Cardiac fibroblast (primary cell): ENCODE measurements at places on chromosomes 7 and 10.

DNA sequence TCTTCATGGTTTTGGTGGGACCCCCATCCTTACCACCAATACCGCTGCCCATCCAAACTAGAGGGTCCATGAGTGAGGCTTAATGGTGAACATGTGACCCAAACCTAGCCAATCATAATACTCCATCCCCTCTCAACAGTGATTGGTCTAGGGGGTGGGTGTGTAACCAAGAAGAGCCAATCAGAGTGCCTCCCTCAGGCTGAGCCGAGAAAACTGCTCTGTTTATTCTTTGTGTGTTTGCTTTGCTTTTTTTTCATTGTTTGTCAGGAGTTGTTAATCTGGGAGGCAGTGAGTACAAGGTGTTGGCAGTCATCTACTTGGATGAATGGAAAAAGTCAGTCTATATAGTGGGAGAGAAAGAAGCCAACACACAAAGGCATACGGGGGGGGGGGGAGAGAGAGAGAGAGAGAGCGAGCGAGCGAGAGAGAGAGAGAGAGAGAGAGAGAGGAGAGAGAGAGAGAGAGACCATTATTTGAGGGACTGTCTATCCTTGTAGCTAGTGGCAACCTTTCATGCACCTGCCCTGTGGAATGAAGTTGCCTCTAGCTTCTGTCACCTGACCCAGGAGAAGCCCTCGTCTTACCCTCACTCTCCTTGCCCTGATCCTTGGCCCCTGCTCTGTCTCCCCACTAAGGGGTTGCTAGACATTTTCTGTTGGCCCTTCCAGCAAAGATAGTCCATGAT is 441.7 kb downstream of the TYW1 start:
- no peak for DNase-seq

GRCh38 chr7:154767142-154767541 is 235.8 kb downstream of the PAXIP1 start:
- DNase-seq, result no peak

GRCh38 chr7:134870156-134870555 is 90.7 kb downstream of the CALD1 start:
- DNase-seq, result no peak

DNA sequence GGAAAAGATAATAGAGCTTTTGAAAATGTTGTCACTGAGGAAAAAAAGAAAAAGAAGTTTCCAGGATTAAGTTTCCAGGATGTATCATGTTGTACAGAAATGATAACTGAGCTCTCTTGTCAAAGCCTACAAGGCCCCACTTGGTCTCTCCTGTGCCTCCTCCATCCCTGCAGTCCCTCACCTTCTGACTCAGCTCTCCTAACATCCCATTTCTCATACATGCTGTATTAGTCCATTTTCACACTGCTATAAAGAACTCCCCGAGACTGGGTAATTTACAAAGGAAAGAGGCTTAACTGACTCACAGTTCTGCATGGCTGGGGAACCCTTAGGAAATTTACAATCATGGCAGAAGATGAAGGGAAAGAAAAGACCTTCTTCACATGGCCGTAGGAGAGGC is 3.8 kb upstream of the DGKI start:
- no peak for DNase-seq

- no peak for DNase-seq
These were observed 7.7 kb downstream of the CPVL start for GRCh38 chr7:29138588-29138987.

DNA sequence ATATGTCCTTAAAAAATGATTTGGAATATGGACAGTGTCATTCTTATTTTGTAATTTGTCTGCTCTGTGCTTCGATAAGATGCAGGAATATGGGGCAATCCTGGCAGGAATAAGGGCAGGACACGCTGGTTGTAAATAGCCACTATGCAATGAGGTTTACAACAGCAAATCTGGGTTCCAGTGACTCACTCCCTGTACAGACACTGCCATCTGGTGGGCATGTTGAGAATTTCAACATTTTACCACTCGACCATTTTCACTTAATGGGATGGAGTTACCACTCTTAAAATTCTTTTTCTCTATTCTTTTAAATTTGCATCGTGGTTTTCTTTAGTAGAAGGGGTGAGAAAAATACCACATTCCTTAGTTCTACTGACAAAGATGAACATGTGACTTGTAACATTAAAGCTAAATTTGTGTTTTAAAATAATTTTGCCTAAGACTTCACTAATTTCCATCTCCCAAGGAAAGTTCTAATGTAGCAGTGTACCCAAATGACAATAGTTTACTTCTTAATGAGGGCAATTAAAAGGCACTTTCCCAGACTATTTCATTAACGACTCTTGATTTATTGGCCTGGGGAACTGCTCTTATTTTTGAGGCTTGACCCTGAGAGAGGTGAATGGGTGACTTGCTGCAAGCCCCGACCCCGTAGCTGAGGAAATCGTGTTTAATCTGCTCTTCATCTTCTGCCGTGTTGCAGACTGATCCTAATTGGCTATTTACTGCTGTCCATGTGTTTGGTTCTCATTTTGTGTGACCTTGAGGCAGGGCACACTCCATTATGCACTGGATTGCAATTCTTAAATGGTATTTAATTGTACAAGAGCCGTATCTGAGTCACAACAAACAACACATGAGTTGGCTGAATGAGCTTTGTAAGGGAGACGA is 173.6 kb upstream of the IMMP2L start:
- DNase-seq, result peak; percentile 86

- no peak for DNase-seq
These were observed 38.0 kb upstream of the PCBD1 start for GRCh38 chr10:70926226-70927000.

- no peak for DNase-seq
These were observed 308.9 kb downstream of the GRID1 start for GRCh38 chr10:86057708-86058107.

GRCh38 chr7:143896667-143897066 is 5.3 kb downstream of the TCAF1 start:
- DNase-seq, result no peak

DNA sequence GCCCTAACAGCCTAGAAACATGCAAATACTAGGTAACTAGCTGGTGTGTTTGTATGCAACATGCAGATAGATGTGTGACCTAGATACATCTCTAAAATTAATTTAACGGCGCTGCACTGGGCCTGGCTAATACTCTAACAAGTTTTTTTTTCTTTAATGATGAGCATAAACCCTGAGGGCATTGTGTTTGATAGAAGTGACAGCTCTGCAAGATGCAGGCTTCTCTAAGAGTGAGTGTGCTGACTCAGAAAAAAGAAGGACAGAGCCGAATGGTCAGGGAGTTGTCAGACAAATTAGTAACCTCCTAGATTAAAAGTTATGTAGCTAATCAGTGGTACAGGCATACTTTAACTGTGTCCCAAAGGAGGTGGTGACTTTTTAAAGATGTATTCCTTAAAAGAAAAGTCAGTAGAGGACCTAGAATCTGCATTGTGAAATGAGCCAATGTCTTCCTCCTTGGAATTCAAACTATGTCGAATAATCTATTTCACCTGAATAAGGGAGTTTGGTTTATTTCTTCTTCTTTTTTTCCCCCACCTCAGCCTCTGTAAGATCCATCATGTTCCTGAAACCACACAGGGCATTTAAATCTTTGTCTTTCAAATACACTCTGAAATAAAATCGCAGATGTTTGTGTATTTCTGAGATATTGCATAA is 315.1 kb downstream of the GFRA1 start:
- DNase-seq, result no peak

DNA sequence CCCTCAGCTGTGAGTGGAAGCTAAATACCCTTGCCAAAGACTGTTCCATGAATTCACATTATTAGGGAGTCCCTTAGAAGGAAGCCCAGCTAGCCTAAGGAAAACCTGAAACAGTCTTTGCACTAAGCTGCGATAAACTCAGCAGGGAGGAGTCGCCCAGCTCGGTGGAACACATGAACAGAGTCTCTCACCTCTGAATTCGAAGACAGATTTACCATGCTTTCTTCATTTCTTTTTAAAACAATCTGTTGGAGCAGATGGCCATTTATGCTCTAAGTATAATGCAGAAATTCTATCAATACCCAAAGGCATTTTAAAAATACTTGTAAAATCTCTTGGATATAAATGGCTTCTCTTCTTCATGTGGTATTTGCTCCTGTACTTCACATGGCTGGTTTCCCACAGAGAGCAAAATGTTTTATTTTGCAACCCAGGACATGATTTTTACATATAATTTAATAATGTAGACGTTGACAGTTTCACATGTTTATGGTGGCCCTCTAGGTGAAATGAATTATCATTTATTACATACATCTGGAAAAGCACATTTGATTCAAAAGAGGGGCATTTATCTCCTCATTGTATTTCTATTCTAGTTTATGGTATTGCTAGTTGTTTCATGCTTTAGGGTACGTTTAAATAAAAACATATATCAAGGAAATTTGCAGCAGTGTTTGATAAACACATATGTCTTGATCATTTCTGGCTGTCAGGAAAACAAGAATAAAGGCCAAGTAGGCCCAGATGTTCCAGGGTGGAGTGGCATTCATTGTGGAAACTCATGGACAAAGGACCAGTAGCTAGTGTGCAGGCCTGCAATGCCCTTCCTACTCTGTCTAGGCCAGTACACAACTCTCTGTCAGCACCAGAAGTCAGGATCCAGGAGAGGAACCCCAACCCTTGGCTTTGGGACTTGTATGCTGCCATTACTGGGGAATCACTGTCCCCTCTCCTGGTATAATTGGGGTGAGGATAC is 52.2 kb downstream of the LRGUK start:
- DNase-seq, result no peak

DNA sequence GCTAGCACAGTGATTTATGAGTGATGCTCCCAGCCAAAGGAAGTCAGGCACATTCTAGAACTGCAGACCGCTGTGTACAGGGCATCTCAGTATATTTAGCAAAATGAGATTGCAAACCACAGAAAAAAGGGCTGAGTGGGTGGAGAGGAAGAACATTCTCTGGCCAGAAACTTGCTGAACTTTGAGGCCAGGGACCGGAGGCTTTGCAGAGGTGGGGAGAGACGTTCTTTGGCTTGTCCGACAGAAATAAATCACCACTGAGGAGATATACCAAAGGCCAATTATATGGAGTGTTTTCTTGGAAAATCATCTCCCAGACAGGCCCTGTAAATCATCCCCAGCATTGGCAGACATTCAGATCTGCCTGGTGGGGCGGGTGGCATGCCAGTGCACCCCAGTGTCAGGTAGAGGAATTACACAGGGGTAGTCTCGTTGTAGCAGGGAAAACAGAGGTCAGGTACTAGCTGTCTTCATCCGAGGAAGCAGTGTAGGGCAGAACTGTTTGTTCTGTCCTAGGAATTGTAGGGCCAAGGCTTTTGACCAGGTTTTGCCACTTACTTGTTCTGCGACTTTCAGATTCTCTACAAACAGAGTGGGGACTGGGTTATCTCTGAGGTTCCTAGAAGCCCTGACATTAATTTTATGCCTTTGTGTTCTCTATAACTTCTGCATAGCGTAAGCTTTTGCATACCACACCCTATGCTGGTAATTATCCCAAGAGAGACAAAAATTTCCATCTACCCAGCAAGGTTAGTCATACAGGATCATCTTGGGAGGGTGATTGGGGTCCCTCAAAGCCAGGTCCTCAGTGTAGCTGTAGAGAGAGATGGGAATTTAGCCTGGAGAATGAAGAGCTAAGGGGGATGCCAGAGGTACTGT is 655.6 kb downstream of the LRMDA start:
- peak; percentile 85 for DNase-seq

GRCh38 chr7:88758381-88759229 is 895 bp upstream of the ZNF804B start:
- DNase-seq, result peak; percentile 14

DNA sequence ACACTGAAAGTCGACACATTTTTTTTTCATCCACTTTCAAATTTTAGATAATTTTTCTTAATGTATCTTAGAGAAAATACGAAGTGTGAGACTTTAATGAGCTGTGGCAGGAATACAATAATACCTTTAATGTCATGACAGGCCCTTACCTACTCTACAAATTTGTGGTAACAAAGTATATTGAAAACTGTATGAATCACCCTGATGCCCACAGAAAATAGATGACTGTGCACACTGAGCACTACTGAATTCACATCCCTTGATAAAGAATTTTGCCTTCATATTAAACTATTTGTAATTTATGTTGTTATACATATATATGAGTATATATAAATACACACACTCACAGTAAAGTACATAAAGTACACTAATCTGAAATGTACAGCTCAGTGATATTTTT is 51.7 kb downstream of the AKR1D1 start:
- DNase-seq, result no peak

GRCh38 chr7:146424084-146424483 is 307.5 kb downstream of the CNTNAP2 start:
- no peak for DNase-seq

GRCh38 chr10:26624006-26624405 is 73.5 kb upstream of the PDSS1 start:
- no peak for DNase-seq

- no peak for DNase-seq
These were observed 195.6 kb downstream of the ELFN1 start for GRCh38 chr7:1865571-1866255.

DNA sequence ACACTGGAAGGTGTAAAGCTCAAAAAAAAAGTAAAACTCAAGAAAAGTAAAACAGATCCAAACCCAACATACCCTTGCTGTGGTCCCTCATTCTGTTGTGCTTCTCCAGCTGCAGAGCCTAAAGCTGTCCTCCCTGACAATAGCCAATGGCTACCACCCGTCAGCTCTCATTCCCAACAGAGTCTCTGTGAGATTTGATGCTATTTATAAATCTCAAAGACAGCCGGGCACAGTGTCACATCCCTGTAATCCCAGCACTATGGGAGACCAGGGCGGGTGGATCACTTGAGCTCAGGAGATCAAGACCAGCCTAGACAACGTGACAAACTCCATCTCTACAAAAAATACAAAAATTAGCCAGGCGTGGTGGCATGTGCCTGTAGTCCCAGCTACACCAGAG is 116.0 kb downstream of the KMT2E start:
- no peak for DNase-seq

- DNase-seq, result no peak
These were observed 45.7 kb downstream of the RHOBTB1 start for GRCh38 chr10:60898321-60898720.

DNA sequence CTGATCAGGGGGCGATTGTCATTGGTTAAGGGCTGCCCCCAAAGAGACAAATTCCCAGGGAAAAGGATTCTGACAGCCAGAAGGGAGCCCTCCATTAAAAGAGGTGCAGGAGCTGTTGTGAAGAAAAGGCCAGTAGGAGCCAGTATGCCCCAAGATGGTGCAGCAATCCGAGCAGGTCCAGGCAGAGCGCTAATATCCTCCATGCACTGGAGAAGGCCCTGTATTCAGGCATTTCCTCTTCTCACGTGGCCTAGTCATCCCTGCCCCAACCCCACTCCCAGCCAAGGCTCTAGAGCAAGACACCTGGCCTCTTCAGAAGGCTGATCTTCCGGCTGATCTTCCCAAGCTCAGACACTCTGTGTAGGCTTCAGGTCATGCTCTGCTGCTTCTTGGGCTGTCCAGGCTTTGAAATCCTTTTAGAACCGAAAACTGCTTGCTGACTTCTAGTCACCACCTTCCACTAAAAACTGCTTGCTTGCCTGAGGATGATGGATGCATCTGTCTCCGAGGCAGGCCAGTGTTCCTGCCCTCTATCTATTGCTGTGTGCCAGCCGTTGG is 77.4 kb downstream of the CYP26A1 start:
- DNase-seq, result no peak

GRCh38 chr10:44995914-44996669 is 4.6 kb upstream of the ZNF22 start:
- peak; percentile 74 for DNase-seq
